ENCODE measurements at places on chromosomes 16 and 17.

DNA sequence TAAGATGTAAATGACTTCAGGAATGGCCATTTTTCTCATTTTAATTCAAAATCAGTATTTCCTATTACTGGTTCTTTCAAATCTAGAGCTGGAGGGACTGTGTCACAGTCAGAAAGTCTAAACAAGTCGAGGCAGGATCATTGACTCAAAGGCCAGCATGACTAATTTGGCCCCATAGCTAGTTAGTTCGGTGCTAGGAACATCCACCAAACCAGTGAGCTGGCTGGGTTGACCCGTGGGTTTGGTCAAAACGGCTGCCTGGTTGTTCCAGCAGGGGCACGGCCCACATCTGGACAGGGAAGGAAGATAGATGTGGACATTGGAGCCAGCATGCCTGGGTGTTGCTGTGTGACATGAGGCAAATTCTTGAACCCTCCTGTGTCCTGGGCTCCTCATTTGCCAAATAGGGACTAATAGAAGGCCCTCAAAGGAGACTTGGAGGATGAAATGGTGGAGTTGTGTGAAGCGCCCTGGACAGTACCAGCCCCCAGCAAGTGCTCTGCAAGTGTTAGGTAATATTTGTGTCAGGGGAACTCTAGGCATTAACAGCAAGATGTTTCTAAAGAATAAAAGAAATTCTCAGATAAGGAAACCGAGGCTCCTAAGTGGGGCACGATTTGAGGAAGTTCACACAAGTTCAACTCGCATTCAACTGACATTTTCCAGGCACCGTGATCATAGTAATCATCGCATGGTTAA, 46.2 kb downstream of the MEOX1 start:
- DNase-seq = no peak

DNA sequence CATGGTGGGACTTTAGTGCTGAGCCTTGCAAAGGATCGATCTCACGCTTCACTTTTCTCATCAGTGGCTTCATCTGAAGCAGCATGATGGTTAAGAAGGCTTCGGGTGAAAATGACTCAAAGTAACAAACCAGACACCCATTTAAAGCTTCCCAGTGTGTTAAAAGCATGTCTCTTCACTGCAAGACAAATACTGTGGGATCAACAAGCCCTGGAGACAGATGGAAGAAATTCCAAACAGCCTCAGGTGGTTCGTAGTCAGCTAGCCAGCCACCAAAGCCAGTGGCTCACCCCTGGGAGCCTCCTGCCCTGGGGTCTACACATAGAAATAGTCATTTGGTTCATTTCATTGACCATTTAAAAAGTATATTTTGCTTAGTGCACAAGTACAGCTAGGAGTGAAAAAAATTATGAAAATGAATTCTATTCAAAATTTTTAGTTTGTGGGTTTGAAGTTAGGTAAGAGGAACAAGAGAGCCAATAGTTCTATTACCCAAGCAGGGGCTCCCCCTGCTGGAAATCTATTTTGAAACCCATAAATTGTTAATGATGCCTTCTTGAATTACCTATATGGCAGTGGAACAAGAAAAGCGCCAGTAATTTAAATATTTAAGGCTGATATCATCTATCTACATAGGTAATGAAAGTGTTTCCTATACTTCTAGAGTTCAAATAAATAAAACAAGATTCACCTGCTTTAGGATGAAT, 51.6 kb downstream of the PMP22 start:
- no peak for DNase-seq

- DNase-seq = no peak
Measured at GRCh38 chr16:24944206-24944605, 71.0 kb downstream of the ARHGAP17 start.

DNA sequence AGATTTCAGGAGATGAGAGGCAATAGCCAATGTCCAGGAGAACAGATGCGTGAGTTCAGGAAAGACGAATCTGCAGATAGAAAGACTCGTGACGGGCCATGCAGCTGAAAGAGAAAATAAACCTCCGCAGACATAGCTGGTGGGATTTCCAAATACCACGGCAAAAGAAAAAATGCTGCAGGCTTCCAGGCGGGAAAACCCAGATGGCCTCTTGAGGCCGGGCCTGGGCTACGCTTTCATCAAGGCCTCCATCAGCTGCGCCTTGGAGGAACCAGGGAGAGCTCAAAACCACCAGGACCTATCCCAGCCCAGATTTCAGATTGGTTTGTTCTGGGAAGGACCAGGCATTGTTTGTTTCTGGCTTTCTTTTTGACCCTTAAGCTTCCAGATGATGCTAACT, 16.7 kb downstream of the CCDC40 start:
- DNase-seq = no peak

DNA sequence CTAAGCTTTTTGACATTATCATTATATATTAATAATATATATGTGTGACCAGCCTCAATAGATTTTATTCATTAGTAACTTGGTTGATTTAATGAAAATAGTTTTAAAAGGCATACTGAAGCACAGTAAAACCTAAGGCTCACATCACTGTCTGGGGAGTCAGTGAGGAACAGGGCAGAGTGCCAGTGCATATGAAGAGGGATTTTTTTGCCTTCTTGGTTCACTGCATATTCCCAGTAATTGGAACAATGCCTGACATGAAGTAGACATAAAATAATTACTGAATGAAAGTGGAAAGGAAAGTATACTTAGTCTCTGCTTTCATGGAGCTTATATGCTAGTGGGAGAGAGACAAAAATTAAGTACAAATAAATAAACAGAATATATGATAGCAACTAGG, 81.1 kb downstream of the FTO start:
- no peak for DNase-seq

DNA sequence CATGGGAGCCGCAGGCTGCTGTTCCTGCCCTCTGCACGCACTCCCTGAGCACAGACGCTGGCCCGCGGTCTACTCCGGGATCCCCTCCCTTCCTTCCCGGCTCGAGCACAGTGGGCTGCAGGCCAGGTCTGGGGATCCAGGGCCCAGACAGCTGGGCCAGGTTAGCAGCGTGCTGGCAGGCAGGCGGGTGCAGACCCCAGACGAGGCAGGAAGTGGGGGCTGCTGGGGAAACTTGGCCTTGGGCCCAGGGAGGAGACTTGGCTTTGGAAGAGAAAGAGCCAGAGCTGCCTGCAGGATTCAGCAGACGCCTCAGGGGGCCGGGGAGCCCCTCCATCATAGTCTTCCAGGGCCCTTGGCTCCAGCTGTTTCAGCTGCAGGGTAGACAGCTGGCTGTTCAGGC, 30.2 kb upstream of the ABCC3 start:
- DNase-seq = no peak

DNA sequence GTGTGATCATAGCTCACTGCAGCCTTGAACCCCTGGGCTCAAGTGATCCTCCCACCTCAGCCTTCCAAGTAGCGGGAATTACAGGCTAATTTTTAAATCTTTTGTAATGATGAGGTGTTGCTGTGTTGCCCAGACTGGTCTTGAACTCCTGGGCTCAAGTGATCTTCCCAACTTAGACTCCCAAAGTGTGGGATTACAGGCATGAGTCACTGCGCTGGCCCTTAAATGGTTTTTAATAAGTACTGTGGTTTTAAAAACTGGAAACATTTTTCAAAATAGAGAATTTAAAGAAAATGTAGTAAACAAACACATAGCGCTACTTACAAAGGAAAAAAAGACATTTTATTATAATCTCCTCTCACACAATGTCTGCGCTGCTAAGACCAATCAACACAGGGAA, 32.2 kb downstream of the MARCHF10 start:
- DNase-seq = no peak

GRCh38 chr17:5854871-5855554, 215.2 kb upstream of the WSCD1 start:
- DNase-seq = no peak

GRCh38 chr16:85055493-85056210, 28.1 kb downstream of the KIAA0513 start:
- DNase-seq = no peak

DNA sequence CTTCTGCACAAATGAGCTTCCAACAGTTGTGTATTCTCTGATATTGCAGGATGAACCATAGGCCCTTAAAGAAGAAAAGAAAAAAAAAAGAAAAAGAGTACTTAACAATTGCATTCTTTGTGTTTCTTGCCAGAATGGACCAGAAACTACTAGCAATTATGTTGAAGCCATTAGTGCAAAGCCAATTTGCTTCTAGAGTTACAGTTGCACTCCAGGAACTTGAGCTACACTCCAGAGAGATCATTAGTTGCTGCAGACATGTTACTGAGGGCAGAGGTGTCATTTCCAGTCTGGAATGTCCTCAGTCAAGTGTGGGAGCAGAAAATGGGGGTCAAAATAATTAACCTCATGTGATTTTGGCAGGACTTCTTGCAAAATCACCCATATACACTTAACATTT, 85.6 kb upstream of the CCL2 start:
- no peak for DNase-seq

DNA sequence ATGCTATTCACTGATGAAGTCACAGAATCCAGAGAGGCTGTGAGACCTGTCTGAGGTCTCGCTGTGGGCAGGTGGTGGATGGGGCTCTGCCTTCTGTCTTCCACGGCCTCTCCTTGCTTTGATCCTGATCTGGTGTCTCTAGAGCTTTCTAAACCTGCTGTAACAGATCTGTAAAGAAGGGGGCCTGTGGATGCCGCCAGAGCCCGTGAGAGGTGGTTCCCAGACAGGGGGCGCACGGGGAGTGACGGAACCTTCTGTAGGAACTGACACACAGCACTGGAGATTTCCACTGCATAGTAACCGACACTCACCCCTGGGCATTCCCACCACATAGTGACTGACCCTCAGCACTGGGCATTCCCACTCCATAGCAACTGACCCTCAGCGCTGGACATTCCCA, 16.0 kb downstream of the CBFA2T3 start:
- no peak for DNase-seq

DNA sequence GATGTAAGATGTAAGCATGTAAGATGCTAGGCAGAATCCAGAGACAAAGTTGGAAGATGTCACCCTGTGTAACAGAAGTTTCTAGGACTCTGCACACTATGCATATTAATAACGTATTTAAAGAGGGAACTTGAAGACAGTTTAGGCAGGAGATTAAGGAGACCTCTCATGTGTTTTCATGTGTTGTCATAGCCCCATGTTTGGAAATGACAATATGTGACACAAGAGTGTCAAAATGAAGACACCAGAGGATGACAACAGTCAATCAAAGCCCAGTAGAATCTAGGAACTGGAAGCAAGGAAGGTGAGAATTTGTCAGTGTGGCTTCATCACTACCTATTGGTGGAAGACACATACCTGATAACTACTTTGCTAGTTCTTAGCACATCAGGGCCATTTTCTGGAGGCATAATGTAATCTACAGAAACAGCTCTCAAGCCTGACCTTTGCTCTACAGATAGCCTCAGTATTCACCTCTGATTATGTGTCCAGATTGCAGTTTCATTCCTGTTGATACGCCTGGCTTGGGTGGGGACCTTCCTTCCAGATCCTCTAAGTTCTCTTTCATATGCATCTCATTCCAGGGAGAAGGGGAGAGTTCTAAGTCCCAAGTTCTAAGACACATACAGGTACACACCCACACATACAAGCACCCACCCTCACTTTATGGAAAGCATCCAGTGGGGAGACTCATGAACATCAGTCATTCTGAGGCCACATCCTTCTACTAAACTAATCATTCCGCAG, 26.3 kb downstream of the PMP22 start:
- DNase-seq = no peak

DNA sequence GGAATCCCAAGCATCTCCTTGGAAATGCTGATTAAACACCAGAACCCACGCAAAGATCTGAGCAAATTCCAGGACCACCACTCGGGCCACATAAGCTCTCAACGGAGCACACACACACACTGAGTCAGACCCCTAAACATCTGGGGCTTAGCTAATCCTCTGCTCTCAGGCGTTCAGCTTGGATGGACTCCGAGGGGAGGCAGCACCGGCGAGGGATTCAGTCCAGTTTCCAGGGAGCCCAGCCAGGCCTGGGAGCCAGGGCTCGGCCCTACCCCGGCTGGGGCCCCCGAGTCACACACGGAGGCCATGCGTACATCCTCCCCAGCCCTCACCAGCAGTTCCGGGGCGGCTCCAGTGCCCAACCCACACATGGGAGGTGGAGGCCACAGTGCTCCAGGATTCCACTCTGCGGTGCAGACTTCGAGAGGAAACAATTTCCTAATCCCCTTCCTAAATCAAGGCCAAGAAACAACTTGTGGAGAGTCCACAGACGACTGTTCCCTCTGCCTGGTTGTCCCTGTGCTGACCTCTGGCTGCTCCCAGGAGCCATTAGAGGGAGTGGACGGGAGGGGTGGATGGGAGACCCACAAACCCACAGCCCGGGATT, 70.5 kb downstream of the GAS7 start:
- no peak for DNase-seq

GRCh38 chr16:13708347-13709120, 211.4 kb upstream of the ERCC4 start:
- DNase-seq = no peak

- no peak for DNase-seq
Measured at GRCh38 chr17:82438401-82439193, 12.0 kb downstream of the CYBC1 start.

- DNase-seq = no peak
Measured at GRCh38 chr16:73418691-73419090, 370.8 kb upstream of the ZFHX3 start.

DNA sequence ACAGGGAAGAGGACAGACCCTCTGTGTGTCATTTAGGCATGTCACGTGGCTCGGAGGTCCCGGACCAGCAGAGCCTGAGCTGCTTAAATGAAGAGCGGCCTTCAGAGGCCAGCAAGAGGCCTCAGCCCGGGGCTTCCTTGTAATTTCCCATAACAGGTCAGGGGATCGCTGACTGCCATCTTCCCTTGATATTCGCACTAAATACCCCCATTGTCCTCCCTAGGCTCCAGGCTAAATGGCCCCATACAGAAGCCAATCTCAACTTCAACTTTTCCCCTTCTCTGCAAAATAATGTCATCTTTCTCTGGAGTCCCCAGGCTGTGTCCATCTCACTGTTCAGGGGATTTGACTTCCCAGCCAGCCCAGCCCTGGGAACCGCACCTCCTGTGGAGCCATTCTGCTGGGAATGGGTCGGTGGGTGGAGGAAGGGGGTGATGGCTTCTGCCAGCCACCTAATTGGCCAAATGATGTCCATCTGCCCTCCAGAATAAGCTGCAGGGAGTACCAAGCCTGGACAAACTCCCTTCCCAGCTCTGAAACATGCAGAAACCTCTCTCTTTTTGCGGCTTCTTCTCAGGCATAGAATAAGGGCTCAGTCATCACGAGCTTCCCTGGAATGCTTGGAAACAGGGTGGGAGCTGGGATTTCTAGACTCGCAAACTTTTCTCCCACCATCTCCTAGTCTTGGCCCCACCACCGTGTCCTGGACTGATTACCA, 129.9 kb downstream of the SDK2 start:
- DNase-seq = no peak

DNA sequence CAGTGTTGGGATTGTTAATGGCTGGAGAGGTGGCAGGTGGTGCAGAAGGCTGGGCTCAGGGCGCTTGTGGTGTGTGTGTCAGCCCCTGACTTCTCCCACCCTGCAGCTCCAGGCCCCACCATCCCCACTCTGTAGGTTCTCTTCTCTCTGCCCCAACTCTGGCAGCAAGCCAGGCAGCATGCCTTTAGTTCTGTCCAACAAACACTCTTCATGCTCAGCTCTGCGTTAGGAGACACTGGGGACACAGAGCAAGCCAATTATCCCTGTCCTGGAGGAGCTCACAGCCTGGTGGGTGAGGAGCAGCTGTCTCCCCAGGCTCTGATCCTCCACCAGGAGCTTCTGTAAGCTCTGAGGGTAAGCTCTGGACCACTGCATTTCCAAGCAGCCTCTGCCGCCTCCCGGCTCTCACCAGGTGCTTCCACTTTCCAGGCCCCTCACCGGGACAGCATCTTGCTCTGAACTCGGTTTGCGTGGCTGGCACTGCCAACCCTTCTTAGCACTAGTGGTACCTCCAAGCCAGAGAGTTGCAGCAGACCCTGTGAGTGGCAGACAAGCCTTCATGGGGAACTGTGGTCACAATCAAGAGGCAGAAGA, 34.3 kb upstream of the WSCD1 start:
- DNase-seq = no peak
